Colonic mucosa (tissue), 4 donors: ENCODE measurements at places on chromosomes 4 and X. TPM values are rescaled to one million over a fixed set of nuclear protein-coding genes. Genes with fewer than 3 reads are reported as not detected.
A peak's percentile ranks its signal among the peaks of the same experiment; 100 is the strongest.

- H3K36me3 ChIP-seq: no peaks in the 10 kb centered on the region
- H3K4me1 ChIP-seq: no peaks in the 10 kb centered on the region
- no peak overlapping the region for H3K4me3 ChIP-seq
- H3K27ac ChIP-seq: no peak overlapping the region
- no peak for DNase-seq
- no peaks in the 10 kb centered on the region for H3K27me3 ChIP-seq
Measured at GRCh38 chr4:48642421-48643374, 137.4 kb downstream of the FRYL start.

Gene RAB41
- total RNA-seq: not detected

Gene SLC10A4
- not detected for total RNA-seq

Gene C1QTNF7
- total RNA-seq: 0.94 TPM

DNA sequence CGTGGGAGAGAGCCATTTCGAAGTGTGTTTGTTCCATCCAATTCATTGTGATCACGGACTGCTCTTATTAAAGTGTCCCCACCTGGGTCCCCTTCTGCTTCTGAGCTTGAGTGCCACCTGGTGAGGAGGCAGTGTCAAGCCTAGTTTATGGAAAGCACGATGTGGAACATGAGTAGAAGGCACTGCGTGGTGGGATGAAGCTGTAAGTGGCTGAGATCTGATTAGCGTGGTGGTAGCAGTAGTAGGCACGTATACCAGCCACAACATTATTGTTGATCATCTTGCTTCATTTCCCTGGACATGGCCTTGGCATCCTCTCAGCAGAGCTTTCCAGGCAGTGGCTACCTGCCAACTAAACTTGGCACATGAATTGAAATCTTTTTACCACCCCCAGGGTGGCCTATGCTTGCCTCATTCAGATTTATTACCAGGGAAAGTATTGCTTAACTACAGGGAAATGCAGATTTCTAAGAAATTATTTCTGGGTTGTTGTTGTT lies 46.4 kb downstream of the GPAT3 start:
- H3K4me1 ChIP-seq: peaks cover 6% of the 10 kb centered on the region
- H3K4me3 ChIP-seq: no peak overlapping the region
- H3K27ac ChIP-seq: peak overlapping the region; percentile 24

Gene ZXDB
- 5.1 TPM for total RNA-seq
